Left renal cortex interstitium (tissue), 4 donors: ENCODE measurements at places on chromosomes 11 and 22. TPM values are rescaled to one million over a fixed set of nuclear protein-coding genes. Genes with fewer than 3 reads are reported as not detected.
A peak's percentile ranks its signal among the peaks of the same experiment; 100 is the strongest.

Gene CHEK1
- polyA plus RNA-seq: 27.0 TPM

Gene IGLL1
- 0.54 TPM for polyA plus RNA-seq

Gene CNIH2
- polyA plus RNA-seq: 4.9 TPM

Gene KDM4D
- polyA plus RNA-seq: 2.3 TPM

Gene MMP13
- polyA plus RNA-seq: not detected

Gene TPBGL
- polyA plus RNA-seq: 0.10 TPM

Gene BTBD18
- polyA plus RNA-seq: not detected

Gene OR8K1
- not detected for polyA plus RNA-seq

Gene OPCML
- 13.0 TPM for polyA plus RNA-seq

DNA sequence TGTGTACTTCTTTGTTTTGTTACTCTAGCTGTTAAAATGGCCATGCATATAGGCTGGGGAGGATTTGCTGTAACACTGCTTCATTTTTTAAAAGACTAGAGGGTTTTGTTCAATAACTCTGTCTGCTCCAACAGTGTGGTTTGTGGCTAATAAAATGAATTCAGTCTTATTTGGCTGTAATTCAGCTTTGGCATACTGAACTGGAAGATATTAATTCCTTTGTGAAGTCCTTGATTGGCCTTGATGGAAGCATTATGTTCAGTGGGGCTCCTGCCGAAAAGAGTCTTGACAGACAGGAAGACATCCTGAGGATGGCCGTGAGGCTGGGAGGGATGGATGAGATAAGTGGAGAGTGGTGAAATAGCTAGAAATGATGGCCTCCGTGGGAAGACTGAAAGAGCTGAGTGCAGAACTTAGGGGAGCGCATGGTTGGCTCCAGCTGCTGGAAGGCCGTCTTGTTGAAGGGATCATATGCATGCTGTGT is 44.8 kb upstream of the MYO18B start:
- DNase-seq: peak; percentile 31

DNA sequence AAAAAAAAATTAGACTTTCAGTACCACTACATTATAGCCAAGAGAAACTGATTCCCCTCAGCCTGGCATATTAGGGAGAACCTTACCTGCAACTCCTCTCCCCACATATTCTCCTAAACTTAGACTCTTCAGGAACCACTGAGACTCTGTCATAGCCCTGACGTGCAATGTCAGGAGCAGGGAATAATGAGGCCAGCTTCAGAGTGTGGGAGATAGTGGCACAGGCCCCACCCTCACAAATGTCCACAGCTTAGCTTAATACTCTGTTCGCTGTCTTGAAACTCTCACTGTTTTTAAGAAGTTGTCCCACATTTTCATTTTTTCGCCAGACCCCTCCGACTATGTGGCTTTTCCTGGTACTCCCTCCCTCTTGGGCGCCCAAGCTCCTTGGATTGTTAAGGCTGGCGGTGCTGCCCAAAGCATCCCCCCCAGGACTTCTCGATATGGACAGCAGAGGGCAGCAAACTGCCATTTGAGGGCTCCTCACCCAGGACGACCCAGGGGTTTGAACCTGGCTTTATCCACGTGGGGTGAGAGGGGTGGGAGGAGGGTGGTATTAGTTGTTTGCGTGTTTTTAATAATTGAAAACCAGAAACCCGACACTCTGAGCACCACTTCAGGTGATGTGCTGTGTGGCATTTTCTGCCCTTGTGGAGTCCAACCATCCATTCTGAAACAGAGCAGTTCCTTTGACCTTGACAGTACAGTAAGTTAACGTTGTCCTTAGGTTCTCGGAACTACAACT is 45.2 kb upstream of the RASSF10 start:
- no peak for DNase-seq

DNA sequence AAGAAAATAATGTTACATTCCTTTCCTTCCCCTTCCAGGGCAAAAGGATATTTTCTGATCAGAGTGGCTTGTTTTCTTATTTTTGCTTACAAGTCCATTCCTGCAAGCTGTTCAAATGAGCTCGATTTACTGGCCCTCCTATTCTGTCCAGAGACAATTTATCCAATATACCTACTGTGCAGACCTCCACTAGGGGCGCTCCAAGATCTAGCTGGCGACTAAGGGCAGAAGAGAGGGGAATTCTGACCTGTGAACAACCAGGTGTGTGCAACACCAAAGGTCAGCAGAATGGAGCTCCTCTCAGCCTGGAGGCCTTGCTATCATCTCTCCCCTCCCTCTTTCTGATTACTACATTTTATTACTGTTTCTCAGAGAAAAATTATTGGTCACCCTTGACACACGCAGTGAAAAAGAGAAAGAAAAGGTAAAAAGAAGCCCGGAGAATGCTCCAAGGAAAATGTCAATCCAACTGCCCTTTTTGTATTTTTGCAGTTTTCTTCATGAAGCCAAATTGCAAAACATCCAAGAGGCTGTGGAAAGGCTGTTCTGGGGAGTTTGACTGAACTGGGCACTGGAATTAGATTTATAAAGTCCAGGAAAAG is 3.2 kb downstream of the SEZ6L start:
- DNase-seq: no peak

- no peak for DNase-seq
These were observed 35.9 kb upstream of the HORMAD2 start for GRCh38 chr22:30044369-30044768.

DNA sequence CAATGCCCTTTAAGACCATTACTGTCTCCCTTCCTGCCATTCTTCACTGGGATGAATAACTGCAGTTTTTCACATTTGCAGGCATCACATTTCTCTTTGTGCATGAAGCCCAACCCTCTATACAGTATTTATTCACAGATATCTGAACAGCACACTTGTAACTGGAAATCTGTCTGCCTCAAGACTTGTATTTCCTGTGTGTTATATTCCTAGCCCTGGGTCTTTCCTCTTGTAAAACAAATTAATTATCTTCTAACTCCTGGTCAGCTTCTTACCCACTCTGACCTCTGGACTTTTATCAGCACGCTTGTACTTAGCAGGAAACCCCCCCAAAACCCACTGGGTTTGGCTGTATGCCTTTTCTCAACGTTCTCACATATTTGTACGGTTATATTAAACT is 2.0 kb downstream of the CSRP3 start:
- DNase-seq: no peak

DNA sequence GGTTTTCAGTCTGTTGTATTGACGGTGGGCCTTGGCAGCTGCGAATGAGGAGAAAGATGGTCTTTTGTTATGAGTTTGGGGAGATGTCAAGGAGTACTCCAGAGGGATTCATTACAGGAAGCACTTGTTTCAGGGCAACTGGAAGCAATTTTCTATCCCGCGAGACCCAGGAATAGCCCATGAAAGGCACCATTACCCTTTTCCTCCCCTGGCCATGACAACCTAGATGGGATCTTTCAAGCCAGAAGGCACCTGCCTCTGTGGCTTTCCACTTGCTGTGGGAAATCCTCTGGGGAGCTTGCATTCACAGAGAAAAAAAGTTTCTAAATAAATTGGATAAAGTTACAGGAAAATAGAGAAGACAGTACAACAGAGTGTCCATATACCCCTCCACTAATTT is 2.7 kb downstream of the ZNF215 start:
- DNase-seq: no peak

DNA sequence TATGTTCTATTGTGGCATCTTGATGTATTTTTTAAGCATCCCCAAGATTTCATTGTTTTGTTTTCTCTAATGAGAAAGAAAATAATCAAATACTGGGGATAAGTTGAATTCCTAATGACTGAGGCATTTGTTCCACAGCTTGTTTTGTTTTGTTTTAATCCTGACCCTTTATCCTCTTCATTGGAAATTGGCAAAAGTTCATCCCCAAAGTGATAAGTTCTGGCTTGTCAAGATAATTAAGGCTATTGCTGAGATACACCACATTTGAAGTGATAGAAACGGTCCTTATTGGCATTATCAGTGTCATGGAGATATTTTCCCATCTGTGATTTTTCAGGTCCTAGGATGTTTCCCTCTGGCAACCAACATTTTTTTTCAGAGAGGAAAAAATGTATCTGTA is 65.0 kb downstream of the SLC36A4 start:
- no peak for DNase-seq

DNA sequence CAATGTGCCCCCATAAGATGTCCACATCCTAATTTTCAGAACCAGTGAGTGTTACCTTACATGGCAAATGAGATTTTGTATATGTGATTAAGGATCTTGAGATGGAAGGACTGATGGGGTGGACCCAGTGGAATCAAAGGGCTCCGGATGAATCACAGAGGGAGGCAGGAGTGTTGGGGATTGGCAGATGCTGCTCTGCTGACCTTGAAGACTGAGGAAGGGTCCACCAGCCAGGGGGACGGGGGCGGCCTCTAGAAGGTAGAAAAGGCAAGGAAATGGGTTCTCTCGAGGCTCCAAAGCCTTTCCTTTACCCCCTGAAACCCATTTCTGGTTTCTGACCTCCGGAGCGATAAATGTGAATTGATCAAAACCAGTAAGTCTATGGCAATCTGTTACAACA is 18.8 kb downstream of the TMEM218 start:
- DNase-seq: no peak

DNA sequence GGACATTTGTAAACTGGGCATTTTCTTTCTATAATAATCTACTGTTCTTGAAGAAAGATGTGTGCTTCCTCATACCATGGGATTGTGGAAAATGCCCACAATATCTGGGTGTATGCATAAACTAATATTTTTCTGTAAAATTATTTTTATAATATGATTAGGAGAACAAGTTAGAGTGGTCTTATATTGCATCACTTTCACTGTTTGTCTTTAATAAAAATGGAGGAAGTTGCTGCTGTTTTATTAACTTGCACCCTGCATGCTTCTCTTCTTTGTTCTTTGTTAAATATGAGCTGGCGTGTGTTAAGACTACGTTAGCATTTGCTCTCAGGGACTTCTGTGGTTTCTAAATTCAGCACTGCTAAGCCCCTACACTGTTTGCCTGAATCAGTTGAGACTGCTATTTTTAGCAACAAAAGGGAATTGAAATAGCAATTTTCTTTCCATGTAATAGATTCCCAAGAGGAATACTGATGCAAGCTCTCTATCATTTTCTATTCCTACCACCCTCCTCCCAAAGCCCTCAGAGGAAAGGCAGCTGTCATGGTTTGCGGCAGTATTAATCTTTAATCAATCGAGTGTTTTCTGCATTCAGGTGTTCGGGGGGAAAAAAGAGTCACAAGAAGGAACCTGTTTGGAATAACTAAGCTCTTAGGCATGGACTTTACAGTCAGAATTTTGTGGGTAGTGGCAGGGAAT is 56.1 kb downstream of the HSD17B12 start:
- no peak for DNase-seq

- no peak for DNase-seq
These were observed 29.7 kb downstream of the OR10A6 start for GRCh38 chr11:7901319-7901854.

DNA sequence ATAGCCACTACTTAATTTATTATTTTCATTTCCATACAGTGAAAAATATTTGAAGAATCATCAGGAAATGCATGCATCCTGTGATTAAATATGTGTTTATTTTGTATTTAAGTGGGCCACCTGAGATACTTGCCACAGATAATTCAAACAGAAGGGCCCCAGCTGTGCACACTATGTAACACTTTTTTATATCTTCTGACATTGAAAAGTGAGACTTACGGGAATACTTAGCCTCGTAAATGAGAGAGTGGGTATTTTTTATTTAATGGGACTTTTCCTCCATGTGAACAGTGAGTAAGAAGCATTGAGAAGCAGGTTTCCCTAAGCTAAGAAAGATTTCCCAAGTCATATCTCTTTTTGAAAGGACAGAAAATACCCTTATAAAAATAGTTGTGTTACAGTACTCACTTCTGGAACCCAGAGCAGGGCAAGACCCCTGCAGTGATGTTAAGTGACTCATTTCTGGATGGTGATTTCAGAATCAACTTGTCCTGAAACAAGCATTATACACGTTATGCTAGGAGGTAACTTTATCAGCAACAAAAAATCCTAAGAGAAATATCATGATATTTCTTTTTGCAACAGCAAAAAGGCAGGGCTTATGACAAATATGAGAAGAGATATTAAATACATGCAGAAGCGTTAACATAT is 478.1 kb upstream of the CHORDC1 start:
- no peak for DNase-seq

- no peak for DNase-seq
These were observed 18.9 kb downstream of the AP1B1 start for GRCh38 chr22:29369460-29369859.
